Amygdala (tissue), 56 donors: ENCODE measurements at places on chromosomes 1 and 21.

DNA sequence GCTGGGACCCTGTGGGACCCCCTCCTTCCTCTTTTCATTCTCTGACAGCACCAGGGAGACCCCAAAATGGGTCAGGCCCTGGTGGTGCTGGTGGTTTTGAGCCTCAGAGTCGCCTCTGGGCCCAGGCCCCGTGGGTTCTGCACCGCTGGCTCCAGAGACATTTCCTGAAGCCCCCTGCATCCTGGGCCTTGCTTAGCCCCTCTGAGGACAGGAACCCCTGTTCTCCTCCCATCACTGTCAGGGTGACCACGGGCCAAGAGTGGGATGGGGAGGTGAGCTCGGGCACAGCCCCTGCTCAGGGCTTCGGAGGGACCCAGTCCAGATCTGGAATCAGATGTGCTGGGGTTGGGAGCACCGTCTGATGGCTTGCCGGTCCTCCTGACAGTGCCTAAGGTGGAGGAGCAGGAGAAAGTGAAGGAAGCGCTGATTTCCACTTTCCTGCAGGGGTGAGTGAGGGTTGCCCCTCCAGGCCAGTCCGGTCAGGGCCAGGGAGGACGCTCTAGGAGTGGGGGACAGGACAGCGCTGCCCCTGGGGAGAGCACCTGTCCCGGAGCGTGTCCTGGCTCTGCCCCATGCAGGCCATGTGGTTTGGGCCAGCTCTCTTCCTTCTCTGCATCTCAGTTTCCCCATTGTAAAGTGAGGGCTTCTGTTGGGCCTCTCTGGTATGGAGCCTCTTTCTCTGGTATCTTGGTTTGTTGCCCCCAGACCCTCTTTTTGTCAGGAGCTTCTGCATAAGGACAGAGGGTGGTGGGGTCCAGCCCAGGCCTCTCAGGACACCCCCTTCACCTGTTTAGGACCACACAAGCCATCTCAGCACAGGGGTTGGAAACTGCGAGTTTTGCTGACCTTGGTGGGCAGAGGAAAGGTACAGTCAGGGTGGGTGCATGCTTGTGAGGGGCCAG lies 71.0 kb downstream of the TRIM11 start:
- no peak for DNase-seq

DNA sequence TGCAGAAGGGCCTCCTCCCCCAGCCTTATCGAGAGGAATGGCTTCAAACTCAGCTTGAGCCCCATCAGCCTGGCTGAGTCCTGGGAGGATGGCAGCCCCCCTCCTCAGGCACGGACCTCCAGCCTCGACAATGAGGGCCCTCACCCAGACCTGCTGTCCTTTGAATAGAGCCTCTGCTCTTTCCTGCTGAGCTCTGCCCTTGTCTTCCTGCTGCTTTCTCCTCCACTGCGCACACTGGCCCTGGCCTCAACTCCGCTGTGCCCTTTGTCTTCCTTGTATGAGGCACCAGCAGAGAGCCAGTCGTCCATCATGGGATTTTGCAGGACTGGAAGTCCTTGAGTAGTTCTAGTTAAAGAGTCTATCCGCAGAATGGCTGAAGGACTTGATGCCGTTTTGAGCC lies 2.0 kb downstream of the C1orf226 start:
- no peak for DNase-seq

- DNase-seq: no peak
Measured at GRCh38 chr1:82788660-82789059, 987.9 kb downstream of the ADGRL2 start.

GRCh38 chr1:247118946-247119446 lies 14.8 kb upstream of the ZNF669 start:
- no peak for DNase-seq

- no peak for DNase-seq
Measured at GRCh38 chr1:3530086-3530925, 75.8 kb downstream of the ARHGEF16 start.

GRCh38 chr1:74247881-74248528 lies 12.8 kb downstream of the TNNI3K start:
- no peak for DNase-seq

DNA sequence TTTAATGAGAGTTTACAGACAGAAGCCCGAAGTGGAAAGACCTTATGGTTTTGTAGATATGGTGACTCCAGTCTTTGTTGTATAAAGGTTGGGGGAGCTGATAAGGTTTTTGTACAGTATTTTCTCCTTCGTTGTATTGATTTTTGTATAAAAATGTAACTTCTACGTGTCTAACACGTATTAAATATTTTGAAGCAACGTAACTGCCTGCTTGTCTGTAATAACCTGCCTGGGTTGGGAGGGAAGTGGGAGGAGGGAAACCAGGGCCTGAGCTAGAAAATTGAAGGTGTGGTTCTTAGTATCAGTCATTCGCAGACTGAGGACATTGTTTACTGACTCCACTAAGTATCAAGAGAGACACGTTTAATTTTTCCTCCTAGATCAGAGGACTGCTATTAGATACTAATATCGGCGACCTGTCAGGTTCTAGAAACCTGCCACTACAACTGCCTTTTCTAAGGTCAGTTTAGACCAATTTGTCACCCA lies 2.2 kb downstream of the IER5 start:
- no peak for DNase-seq

GRCh38 chr1:35646043-35646442 lies 4.7 kb upstream of the PSMB2 start:
- DNase-seq: no peak

DNA sequence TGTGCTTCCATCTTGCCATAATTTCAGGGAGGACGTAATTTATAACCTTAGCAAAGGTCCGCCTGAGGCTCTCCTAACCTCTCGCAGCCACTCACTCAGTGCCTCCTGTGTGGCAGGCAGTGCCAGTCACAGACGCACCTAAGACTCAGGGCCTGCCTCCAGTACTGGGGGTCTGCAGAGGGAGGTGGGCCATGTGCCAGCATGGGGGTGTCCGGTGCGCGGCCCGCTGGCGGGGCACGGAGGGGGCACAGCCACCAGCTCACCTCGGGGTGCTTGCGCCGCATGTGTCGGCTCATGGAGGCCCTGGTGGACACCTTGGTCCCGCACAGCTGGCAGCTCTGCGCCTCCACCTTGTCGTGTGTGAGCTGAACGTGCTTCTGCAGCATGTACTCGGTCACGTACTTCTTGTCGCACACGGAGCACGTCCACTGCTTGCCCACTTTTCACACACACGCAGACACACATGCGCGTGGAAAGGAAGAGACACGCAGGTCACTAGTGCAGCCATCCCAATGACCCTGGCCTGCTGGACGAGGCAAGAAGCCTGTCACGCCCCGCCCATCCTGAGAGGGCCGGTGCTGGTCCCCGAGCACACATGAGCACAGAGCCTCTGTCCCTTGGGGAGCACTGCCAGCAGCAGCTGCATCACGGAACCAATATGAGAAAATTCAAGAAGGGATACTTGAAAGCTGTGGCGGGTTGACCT lies 43.2 kb upstream of the RIPK4 start:
- no peak for DNase-seq

DNA sequence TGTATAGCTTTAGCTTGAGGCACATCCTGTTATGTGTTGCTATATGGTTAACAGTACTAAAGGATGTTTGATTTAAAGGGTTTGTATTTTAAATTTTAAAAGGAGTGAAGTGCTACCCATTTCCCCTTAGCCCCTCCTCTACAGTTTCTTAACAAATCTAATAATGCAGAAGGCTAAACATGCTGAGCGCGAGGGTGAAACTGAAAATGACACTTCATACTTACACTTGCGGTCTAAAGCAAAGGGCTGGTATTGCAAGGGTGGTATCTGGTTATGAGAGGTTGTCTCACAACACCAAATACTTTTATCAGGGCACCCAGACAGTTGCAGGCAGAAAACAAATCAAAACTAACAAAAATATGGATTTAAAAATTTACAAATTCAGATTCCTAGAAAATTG lies 172.3 kb downstream of the SIPA1L2 start:
- DNase-seq: no peak

- DNase-seq: no peak
Measured at GRCh38 chr1:161013131-161013487, 7.8 kb downstream of the F11R start.

GRCh38 chr1:211327346-211327921 lies 801 bp downstream of the TRAF5 start:
- DNase-seq: peak; percentile 15

DNA sequence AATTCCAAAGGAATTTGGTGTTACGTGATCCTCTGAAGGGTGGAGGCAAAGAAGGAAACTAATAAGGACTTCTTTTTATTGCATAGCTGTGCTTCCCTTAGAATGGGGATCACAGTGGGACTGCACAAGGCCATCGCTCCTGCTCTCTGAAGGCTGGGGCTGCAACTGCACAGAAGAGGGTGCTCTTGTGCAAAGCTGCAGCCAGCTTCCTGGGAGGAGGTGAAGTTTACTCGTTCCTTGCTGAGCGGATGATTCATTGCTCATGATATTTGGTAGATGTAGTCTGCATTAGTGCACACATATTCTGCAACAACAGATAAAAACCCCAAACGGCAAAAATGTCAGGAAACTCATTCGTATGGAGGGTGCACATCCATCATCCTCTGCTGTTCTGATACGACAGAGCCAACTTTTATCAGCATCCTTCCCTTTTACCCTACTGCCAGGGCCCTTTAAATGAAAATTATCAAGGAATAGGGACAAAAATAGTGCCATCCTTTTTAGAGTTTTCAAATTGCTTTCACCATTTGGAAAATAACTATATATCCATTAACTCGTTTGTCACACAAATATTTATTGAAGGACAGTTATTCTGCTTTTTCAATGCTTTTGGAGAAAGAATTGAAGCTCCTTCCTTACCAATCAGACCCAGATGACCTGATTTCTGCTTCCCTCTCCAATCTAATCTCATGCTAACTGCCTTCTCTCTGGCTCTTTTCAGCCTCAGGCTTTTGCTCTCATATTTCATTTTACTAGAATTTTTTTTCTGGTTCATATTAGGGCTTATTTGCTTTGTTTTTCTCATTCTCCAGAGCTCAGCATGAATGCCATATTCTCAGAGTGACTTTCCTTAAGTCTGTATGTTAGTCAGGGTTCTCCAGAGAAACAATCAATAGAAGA lies 263.6 kb downstream of the DUSP10 start:
- peak; percentile 46 for DNase-seq

- no peak for DNase-seq
Measured at GRCh38 chr1:36753451-36753850, 270.7 kb upstream of the CSF3R start.

DNA sequence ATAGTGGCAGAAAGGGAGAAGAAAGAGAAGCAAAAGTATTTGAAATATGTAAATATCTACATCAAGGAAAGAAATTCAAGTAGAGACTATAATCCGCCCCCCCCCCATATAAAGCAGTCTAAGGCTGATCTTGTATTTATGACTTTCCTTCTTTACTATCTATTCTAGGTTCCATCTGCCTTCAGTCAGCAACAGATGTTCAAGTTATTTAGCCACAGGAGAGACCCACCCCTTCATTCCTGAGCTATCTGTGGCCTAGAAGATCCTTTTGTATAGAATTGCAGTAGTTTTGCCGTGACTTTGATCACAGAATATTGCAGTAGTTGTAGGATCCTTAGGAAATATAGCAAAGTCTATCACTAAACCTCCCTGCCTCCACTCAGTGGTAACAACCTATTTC lies 10.7 kb upstream of the BSDC1 start:
- DNase-seq: no peak

DNA sequence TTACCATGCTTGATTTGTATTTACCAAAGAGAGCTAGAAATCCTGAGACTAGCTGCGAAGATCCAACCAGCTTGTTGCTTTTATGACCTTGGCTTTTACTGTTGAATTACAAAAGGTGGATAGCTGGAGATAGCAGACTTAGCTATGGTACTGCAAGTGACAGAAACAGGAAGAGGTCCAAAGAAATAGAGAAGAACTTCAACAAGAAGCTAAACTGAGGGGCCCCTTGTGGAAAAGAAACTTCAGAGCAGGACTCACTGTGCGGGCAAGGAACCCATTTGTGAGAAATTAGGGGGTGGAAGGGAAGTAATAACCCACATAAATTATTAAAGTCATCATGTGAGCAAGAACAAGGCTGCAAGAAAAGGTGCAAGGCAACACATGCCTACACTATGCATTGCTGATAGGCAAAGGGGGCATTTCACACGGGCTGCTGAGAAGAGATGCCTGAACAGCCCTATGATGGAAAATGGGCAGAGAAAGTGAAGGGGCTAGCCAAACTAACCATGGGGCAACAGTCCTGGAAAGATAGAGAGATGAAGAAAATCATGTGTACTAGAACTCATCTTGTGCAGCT lies 116.6 kb upstream of the PRDX6 start:
- no peak for DNase-seq

GRCh38 chr1:42669936-42670335 lies 11.7 kb downstream of the PPIH start:
- DNase-seq: no peak

DNA sequence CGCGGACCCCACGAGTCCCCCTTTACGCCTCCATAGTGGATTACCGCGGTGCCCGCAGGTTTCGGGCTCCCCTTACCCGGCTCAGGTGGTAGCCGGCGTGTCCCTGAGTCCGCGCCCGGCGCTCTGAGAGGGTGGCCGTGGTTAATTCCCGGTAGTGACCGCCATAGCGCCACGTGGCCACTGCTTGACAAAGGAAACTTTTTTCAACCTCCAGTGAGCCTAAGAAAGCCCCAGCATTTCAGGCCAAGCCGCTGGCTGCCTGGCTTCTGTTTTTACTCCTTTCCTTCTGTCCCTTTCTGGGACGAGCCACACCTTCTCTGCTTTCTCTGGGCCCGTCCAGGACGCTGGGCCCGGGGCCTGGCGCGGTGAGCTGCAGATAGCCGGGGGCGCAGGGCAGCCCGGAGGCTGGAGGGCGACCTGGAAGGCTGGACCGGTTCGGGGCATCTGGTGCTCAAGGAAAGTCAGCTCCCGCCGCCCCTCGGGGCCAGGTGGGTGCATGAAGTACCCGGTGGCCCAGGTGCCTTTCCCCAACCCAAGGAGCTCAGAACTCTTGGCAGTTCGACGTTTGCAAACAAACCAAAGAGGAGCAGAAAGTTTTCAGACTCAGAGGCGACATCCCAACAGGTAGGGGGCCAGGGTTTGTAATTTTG lies 540 bp upstream of the C1orf198 start:
- DNase-seq: no peak
